ENCODE measurements at places on chromosomes 6 and 20. TPM values are rescaled to one million over a fixed set of nuclear protein-coding genes. Genes with fewer than 3 reads are reported as not detected.

GRCh38 chr20:38175304-38176180 lies 10.5 kb upstream of the TGM2 start:
- H3K4me1 ChIP-seq, result no peaks in the 10 kb centered on the region
- ATAC-seq, result no peak
- H3K27me3 ChIP-seq, result peaks cover 25% of the 10 kb centered on the region
- H3K4me3 ChIP-seq, result no peak overlapping the region

GRCh38 chr20:63536997-63537524 lies at the start of gene PTK6:
Gene PTK6, minus strand, starts transcription at chr20:63537376. Its CDS starts 62 bp downstream, at chr20:63537314.
- peaks cover 2% of the 10 kb centered on the region for H3K27me3 ChIP-seq
- H3K36me3 ChIP-seq, result no peaks in the 10 kb centered on the region
- peaks cover 2% of the 10 kb centered on the region for H3K4me1 ChIP-seq

GRCh38 chr6:113755449-113756289 lies 101.5 kb upstream of the MARCKS start:
- no peaks in the 10 kb centered on the region for H3K36me3 ChIP-seq
- ATAC-seq, result no peak
- no peak overlapping the region for H3K4me3 ChIP-seq
- H3K27me3 ChIP-seq, result no peaks in the 10 kb centered on the region

DNA sequence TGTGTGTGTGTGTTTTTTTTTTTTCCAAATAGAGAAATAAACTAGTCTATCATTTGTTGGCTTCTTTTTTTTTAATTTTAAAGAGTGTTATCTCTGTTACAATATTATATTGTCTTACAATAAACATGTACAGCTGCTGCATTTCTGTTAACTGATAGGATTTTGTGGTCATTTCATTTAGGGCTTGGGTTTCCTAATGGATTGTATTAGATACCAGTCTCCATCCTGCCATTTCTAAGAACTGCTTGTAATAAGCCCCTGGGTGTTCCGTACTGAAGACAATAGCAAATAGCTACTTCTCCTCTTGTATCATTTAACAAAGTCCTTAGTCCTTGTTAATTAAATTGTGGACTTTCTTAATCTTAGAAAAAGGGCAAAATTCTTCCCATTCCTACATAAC lies 45.7 kb downstream of the SOBP start:
- no peaks in the 10 kb centered on the region for H3K36me3 ChIP-seq
- ATAC-seq, result no peak
- H3K27ac ChIP-seq, result no peak overlapping the region
- H3K4me3 ChIP-seq, result no peak overlapping the region

GRCh38 chr6:95830859-95831557 lies 184.8 kb upstream of the FUT9 start:
- H3K27me3 ChIP-seq, result no peaks in the 10 kb centered on the region
- H3K4me3 ChIP-seq, result no peak overlapping the region
- no peaks in the 10 kb centered on the region for H3K36me3 ChIP-seq
- ATAC-seq, result no peak
- H3K4me1 ChIP-seq, result no peaks in the 10 kb centered on the region

The TRERF1 gene
- 32.4 TPM for total RNA-seq

Data from activated T-helper 17 cell treated with anti-CD3 and anti-CD28 coated beads, Interleukin-2, amount 50 U/mL, for 72 hours (primary cell).